HS-27A (cell line): ENCODE measurements at places on chromosomes 2 and 18.

GRCh38 chr2:238141541-238142318 lies 3.3 kb downstream of the KLHL30 start:
- DNase-seq, result no peak

- DNase-seq, result no peak
Measured at GRCh38 chr2:198054299-198054698, 249.9 kb downstream of the PLCL1 start.

DNA sequence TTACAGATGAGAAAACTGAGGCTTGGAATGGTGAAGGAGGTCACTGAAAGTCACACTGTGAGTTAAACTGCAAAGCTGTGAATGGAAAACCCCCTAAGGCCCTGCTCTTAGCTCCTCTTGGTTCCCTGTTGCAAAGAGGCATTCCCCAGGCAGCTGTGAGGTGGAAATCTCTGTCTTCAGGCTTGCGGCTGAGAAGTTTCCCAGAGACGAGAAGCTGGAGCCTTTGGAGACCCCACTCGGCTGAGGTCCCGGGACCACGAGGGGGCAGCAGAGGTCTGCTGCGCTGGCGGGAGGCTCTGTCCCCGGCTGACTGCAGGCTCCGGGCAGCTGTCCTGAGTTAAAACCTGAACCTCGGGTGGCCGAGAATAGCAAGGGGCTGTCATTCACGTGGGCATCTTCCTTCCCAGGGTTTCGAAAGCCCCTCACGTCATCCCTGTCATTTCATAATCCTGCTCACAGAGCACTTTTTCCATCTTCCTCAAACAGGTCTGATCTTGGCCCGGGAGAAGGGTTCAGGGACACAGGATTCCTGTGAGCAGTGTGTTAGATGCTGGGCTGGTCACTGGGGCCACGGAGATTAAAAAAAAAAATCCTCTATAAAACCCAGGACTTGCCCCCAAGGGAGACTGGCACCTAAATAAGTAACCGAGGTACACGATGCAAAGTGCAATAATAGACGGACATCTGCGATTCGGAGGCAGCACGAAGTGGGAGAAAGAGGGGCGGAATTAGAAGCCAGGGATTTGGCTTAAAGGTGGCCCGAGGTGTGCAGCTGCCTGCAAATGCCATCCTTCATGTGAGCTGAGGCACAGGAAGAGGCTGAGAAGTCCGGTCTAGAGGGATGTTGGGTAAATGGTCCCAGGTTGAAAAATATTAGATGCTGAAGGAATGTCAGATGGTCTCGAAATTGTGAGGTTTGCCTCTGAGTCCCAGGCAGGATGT lies 24.6 kb upstream of the ATOH8 start:
- no peak for DNase-seq

- no peak for DNase-seq
Measured at GRCh38 chr2:168529054-168529833, 73.2 kb downstream of the CERS6 start.

DNA sequence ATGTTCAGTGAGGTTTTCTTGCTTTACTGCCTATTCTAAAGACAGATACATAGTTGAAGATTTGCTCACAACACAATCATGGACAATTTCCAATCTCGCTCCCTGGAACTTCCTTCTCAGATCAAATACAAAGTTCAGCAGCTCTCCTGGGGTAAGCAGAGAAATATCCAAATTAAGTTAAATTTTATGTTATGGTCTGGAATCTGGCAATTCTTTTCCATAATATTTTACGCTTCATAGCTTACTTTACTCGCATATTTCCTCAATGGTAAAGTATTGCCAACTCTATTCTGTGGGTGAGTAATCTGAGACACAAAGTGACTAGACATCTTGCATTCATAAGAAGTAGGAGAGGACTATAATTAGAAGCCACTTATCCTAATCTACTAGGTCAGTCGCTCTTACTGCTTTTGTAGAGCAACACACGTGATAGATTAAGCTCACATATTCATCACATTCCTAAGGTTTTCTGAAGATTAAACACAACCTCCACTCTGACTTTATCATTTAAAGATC lies 529.4 kb downstream of the CCDC85A start:
- DNase-seq, result peak; percentile 40

DNA sequence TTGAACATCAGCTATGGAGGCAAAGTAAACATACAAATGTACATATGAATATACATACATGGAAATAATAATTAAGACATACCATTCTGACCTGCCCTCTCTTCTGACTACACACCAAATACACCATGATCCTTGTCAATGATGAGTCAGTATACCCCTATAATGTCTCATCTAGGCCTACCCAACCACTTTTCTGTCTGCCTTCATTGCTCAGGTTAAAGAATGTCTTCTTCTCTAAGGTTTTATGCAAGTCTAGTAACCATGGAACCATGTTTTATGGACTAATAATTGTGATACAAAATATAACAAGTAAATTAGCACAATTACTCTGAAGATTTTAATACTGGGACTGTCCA lies 128.7 kb downstream of the NCKAP5 start:
- no peak for DNase-seq

GRCh38 chr18:63949068-63949737 lies at the start of gene HMSD:
TSS of gene HMSD (plus strand) at chr18:63949301. CDS start at chr18:63953456, 4,155 bp downstream.
- no peak for DNase-seq

GRCh38 chr2:19542796-19543662 lies 184.6 kb upstream of the OSR1 start:
- DNase-seq, result no peak

DNA sequence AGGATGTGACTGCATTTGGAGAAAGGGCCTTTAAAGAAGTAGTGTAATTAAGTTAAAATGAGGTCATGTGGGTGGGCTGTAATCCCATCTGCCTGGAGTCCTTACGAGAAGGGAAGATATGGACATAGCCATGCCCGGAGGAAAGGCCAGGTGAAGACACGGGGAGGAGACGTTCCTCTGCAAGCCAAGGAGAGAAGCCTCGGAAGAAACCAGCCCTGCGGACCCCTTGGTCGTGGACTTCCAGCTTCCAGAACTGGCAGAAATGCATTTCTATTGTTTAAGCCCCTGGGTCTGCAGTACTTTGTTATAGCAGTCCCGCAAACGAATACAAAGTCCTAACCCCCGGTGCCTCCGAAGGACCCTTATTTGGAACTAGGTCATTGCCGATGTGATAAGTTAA lies 87.6 kb upstream of the TAF1B start:
- DNase-seq, result no peak

- no peak for DNase-seq
Measured at GRCh38 chr2:202278036-202278760, 12.6 kb downstream of the NOP58 start.

DNA sequence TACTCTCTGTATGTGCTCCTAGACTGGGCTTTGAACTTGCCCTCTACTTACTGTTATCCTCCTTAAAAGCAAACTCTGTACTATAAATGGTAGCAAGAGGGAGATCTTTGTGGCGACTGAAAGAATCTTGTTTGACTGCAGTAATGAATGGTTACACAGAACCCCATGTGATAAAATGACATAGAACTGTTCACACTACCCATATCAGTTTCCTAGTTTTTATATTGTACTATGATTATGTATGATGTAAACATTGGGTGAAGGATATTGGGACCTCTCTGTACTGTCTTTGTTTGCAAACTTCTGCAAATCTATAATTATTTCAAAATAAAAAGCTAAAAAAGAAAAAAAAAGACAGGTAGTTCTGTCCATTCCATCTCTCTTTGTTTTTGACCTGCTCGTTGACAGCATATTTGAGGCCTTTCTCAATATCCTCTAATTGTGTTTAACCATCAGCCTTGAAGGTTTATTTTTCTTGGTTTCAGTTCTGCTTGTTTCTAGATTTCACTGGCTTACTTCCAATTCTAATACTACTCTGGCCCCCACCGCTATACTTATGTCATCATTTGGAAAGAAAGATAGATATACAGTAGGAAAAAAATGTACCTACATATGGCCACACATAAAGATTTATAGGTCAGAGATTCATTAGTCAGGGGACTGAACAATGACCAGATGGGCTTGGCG lies 79.2 kb upstream of the MYO3B start:
- no peak for DNase-seq

DNA sequence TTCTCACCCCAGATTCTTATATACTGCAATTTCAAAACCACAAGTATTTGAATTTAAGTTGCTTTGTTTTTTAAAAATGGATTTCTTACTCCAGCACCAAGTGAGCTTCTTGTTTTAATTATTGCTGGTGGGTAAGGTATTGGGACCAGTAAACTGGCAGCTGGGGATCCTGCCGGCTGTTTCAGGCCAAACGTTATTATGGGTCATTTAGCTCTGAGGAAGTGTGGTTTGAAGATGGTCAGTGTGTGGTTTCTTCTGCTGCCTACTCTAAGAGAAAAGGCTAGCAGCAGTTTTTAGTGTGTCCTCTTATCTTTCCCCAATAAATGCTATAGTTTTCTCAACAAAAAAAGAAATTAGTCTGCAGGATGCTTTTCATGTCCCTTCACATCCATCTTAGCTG lies 30.6 kb downstream of the CFAP221 start:
- DNase-seq, result no peak

DNA sequence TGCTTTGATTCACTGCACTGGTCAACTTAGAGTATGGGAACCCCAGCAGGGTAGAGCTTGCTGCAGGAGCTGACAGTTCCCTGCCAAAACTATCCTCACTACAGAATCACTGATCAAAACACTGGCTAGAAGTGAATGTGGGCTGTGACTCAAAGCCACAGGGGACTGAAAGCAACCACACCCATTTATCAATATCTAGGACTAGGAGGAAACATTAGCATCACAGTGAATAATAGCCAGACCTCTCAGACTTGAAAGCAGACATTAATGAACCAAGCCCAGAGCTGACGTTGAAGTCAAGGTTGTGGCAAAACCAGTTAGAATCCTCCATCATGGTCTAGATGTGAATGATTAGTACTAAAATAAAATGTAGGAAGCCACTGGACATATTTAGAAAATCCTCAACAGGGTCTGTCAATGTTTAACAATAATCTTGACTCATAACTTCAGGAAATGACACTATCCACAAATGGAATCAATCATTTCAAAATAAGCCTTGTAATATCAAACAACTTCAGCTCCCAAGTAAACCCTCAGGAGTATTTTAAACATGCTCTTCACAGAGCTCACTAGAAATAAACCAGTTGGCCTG lies 131.4 kb downstream of the CDH20 start:
- no peak for DNase-seq

DNA sequence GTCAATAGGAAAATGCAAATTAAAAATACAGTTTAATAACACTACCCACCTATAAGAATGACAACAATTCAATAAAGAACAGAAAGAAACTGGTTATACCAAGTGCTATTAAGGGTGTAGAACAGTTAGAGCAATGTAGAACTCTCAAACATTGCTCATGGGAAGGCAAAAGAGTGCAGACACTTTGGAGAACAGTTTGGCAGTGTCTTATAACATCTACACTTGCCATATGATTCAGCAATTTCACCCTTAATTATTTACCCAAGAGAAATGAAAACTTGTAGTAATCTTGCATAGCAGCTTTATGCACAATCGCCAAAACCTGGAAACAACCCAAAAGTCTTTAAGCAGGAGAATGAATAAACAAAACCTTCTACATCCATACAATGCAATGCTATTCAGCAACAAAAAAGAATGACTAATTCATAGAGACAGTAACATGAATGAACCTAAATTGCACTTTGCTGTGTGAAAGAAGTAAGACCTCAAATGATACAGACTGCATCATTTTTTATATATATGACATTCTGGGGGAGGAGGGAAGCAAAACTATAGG lies 455.2 kb downstream of the THSD7B start:
- DNase-seq, result no peak

GRCh38 chr2:61380056-61380881 lies 90.6 kb downstream of the USP34 start:
- DNase-seq, result no peak

- DNase-seq, result no peak
Measured at GRCh38 chr2:4029081-4029480, 325.7 kb downstream of the DCDC2C start.

GRCh38 chr18:68840554-68841263 lies 42.8 kb downstream of the CCDC102B start:
- DNase-seq, result peak; percentile 62

GRCh38 chr18:54269893-54270844 lies 852 bp downstream of the POLI start:
- DNase-seq, result peak; percentile 26

DNA sequence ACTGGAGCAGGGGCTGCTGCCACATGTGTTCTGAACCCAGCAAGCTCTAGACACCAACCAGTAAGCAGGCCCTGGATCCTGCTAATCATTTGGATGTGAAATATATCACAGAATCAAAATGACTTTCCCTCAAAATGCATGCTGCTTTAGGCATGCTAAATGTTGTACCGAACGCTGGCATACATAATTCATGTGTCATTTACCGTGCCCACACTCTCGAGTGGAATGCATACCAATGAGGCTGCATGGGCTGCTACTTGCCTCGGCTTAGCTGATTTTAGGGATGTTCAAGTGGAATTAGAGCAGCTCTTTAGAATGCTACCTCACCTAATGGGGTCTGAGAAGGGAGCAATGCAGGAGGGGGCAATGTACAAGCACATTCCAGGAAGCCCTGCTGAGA lies 509.6 kb upstream of the RAB6C start:
- no peak for DNase-seq
